ENCODE measurements at places on chromosomes 12 and 14. TPM values are rescaled to one million over a fixed set of nuclear protein-coding genes. Genes with fewer than 3 reads are reported as not detected.

- no peak for DNase-seq
These were observed 11.5 kb upstream of the WNK1 start for GRCh38 chr12:740921-741320.

- DNase-seq = no peak
These were observed 1054.3 kb downstream of the VRK1 start for GRCh38 chr14:97851428-97851995.

DNA sequence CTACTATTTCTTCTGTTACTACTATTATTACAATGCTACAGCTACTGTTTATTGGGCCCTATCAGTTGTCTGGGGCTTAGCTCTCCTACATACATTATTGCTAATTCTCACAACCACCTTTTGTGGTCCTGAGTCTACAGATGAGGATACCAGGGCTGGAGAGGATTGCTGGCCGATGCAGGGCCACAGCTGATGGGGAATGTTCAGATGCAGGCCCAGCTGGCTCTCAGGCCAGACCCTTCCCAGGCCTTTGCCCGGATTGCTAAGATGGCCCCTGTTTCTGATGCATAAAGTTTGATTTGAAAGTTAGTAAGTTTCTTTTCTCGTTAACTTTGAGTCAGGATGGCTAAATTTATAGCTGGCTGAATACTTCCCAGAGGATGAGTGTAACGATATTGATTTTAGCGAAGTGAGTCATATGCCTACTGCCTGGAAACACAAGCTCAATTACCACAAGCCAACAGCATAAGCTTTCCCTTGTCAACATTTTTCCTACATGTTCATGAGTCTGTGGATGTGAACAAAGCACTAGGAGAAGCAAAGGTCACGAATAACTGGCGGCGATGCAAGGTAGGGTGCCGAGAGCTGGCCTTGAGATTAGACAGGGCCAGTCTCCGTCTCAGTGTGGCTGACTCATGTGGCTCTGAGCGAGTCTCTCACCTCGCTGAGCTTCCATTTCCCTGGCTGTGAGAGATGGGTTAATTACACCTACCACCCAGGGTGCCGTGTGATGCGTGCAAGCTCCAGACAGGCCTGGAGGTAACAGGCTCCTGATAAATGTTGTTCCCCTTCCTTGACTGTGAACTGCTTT lies 111.0 kb downstream of the BEGAIN start:
- no peak for DNase-seq

GRCh38 chr14:57889245-57889644 lies 23.4 kb upstream of the SLC35F4 start:
- no peak for DNase-seq

- no peak for DNase-seq
These were observed 33.7 kb downstream of the RASSF8 start for GRCh38 chr12:25992026-25992782.

GRCh38 chr12:132138941-132139871 lies 4.9 kb downstream of the DDX51 start:
- no peak for DNase-seq

DNA sequence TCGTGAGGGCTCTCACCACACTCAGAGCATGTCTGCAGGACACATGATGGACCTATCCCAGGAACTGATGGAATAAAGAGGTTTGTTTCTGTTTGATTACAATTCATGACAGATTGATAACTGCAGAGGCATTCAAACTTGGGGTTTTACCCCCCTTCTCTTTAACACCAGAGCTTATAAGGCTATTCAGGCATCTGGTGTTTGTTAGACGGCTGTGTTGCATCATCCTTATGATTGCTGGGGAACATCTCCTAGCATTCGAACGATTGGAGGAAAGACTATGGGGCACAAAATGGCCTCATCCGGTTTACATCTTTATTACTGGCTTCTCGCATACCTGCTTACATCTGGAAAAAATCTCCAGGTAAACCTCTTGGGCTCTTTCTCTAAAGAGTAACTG lies 191.8 kb downstream of the MSRB3 start:
- no peak for DNase-seq

- no peak for DNase-seq
These were observed 195.3 kb upstream of the BCL2L14 start for GRCh38 chr12:11875414-11875935.

GRCh38 chr14:95464103-95464502 lies 52.3 kb downstream of the SYNE3 start:
- DNase-seq = no peak

- no peak for DNase-seq
These were observed 1.8 kb upstream of the GMFB start for GRCh38 chr14:54490445-54491175.

DNA sequence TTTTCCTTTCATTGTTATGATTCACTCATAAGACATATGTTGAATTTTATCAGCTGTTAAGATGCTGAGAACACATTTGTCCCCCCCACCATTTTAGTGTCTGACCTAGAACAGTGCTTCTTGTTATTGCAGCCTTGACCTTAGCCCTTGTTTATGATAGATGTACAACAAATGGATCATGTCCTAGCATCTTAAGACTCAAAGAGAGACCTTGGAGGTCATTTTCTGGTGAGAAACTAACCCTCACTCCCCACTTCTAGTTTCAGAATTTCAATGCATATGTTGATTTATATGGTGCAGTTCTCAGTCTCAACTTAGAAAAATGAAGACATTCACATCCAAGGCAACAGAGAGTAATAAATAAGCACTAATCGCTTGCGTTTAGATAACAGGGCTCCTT lies 391.2 kb downstream of the AEBP2 start:
- DNase-seq = no peak

- DNase-seq = no peak
These were observed at the start of gene SLC25A21 for GRCh38 chr14:37172024-37172869. SLC25A21 (minus strand) TSS chr14:37172606.

DNA sequence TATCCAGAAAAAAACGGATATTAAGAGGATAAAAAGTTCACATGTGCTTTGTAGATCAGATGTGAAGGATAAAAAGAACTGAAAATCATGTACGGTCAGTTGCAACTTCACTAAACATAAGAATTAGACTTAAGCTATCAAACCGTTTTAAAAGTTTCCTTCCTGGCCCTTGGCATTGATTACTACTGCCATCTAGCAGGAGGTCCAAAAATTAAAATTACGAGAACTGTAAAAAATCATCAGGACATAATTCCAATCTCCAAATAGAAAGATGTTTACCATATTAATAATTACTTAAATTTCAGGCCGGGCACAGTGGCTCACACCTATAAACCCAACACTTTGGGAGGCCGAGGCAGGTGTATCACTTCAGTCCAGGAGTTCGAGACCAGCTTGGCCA lies 7.9 kb downstream of the WDR89 start:
- no peak for DNase-seq

GRCh38 chr14:50225067-50225973 lies 6.1 kb downstream of the SOS2 start:
- DNase-seq = no peak

DNA sequence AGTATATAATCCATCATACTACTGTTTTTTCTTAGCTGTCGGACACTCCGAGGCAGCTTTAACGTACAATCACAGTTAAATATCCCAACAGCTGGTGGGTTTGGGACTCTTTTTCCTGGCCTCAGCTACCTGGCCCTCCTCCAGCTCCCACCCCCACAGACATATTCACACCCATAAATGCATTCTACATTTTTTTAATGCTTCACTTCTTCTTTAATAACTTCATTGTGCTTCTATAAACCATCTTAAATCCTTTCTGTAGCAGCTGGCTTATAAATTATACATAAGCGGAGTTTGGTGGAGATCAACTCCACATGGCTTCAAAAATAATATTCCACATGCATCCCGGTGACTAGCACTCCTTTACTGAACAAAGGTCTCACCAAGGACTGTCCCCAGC lies 33.3 kb downstream of the TDG start:
- DNase-seq = no peak

DNA sequence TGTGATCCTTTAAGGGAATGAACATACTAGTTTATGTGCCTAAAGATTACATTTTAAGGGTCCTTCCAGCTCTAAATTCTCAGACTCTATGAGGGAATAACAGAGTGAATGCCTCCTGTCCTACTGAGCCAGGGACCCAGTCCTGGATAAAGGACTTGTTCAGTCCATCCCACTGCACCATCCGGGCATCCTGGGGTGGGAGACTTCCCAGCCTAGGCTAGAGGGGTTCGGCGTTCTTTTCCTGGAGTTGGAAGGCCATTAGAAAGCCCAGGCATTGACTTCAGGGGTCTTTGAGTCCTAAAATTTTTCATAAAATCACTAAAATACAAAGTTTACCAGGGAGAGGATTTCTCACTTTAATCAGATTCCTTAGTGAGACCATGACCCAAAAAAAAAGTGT lies 127.9 kb upstream of the FKBP4 start:
- no peak for DNase-seq

- no peak for DNase-seq
These were observed 180.0 kb upstream of the PRMT8 start for GRCh38 chr12:3311027-3311402.

DNA sequence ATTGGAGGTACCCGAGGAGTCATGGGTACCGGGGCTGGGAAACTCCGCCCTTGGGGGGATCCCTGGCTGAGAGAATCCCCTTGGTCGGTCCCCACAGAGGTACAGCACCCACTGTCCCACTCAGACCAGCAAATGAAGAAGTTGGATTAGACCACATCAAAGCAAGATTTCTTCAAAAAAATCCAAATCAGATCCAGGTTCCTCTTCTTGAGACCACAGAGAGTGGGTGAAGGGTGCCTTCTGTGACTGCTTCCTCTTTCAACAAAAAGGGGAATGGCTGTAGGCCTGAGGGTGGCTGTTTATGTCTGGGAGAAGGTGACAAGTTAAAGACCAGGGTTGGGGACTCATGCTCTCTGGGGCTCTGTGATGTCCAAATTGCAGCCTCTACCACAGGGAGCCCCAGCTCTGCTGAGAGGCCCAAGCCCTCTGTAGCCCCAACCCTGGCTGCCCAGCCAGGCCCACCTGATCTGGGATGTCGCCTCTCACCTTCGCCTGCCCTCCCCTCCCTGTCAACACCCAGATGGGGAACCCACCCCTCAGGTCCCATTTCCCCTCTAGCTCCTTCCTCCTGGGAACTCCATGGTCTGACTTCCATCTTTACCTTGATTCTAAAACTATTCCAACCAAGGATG lies 50.9 kb downstream of the ZFP36L1 start:
- DNase-seq = no peak

GRCh38 chr12:6049992-6050391 lies 74.5 kb downstream of the VWF start:
- no peak for DNase-seq

DNA sequence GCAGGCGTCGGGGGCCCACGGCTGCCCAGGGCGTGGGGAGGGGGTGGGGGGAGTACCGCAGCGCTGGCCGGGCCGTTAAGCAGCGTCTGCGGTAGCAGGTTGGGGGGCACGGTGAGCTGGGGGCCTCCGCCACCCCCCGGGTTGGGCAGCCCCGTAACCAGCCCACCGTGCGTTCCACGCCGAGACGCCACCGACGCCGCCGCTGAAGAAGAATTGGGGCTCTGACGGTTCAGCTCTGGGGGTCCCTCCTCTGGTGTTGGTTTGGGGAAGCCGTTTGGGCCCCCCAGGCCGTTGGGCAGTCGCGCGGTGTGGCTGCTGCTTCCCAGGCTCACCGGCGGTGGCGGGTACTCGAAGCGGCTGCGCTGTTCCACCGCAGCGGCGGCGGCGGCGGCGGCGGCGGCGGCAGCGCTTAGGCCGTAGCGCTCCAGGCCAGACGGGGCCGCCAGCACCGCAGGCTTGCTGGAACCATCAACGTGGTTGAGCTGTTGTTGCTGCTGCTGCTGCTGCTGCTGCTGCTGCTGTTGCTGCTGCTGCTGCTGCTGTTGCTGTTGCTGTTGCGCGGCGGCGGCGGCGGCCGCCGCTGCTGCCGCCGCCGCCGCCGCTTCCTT lies 1.5 kb downstream of the IRF2BPL start:
- peak; percentile 41 for DNase-seq

GRCh38 chr12:65278576-65279368 lies at the start of gene MSRB3:
MSRB3 (plus strand) TSS chr12:65278683; CDS start chr12:65308580, 29,897 bp downstream.
- DNase-seq = peak; percentile 5

DNA sequence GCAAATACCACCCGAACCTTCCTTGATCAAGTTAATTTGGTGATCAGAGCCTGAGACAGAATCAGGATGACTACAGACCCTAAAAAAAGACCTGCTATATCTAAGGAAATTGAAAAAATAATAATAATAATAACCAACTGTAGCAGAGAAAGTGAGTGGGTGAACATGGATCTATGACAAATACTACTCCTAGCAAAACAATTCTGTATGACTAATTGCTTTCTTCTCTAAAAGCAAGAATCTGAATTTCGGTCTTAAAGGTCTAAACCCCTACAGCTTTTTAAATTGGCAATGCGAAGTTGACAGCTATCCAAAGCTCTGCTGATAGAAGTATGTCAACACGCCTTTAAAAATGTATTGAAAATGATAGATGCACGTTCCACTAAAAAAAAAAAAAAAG lies 102.2 kb downstream of the PRKAB1 start:
- no peak for DNase-seq

DNA sequence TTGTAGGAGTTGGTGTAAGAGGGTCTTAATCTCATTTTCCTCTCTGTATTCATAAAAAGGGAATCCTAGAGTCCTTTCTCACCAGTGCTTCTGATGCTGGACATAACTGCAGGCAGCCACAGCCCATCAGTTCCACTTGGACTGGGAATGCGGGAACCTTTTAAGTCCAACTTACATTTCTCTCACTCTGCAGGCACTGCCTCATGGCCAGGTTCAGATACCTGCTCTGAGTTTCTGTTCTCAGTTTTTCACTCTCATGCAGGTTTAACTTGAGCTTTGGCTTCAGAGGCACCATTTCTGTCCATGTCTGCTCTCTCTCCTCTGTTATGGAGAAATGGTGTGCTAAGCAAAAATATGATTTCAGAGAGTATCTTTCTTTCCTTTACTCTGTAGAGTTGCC lies 4.2 kb downstream of the ACVR1B start:
- no peak for DNase-seq

GRCh38 chr12:20722142-20722541 lies 27.0 kb downstream of the SLCO1C1 start:
- no peak for DNase-seq

GRCh38 chr12:6613015-6613775 lies 6.0 kb upstream of the CHD4 start:
- DNase-seq = no peak

- no peak for DNase-seq
These were observed 493 bp downstream of the HOXC5 start for GRCh38 chr12:54033106-54033979.

CFAP251 gene
- 0.78 TPM for total RNA-seq

PLXNC1 gene
- total RNA-seq = 3.2 TPM

IL31 gene
- 3.1 TPM for total RNA-seq

RPL10L gene
- not detected for total RNA-seq

CLEC2B gene
- total RNA-seq = 8.9 TPM

TSPAN19 gene
- total RNA-seq = not detected

GUCY2C gene
- total RNA-seq = not detected

STXBP6 gene
- total RNA-seq = not detected

FAM222A gene
- total RNA-seq = 6.7 TPM

ACSS3 gene
- 0.11 TPM for total RNA-seq

BDKRB2 gene
- total RNA-seq = not detected

SYT1 gene
- total RNA-seq = not detected

TEX22 gene
- total RNA-seq = 0.71 TPM

GARIN6 gene
- total RNA-seq = not detected

SAMD15 gene
- total RNA-seq = 0.61 TPM

ANG gene
- 0.19 TPM for total RNA-seq

PLCZ1 gene
- not detected for total RNA-seq

Data from activated T-cell treated with anti-CD3 and anti-CD28 coated beads, Interleukin-2, amount 50 U/mL, for 4 hours (primary cell).